Stimulated activated CD4-positive, alpha-beta T cell treated with anti-CD3 and anti-CD28 coated beads, Interleukin-4, amount 100 ng/mL, for 24 hours (primary cell): ENCODE measurements at places on chromosomes 2 and 18.

DNA sequence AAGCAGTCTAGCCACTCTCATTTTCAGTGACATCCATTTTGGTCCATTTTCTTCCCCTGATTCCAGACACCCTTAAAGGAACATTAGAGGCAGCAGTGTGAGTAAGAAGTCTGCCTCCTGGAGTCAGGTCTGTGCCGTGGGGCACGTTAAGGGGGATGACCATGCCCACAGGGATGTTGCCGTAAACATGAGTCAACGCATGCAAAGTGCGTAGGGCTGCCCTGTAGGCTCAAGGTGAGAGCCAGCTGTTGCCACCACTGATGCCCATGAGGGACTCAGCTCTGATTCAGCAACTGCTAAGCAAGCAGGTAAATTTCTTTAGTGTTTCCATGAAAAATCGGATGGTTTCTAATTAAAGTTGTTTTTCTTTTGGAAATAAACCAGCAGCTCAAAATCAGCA lies 61.4 kb upstream of the TFCP2L1 start:
- no peak for DNase-seq

- no peak for DNase-seq
Observed at GRCh38 chr2:88248280-88248828, 78.2 kb downstream of the THNSL2 start.

DNA sequence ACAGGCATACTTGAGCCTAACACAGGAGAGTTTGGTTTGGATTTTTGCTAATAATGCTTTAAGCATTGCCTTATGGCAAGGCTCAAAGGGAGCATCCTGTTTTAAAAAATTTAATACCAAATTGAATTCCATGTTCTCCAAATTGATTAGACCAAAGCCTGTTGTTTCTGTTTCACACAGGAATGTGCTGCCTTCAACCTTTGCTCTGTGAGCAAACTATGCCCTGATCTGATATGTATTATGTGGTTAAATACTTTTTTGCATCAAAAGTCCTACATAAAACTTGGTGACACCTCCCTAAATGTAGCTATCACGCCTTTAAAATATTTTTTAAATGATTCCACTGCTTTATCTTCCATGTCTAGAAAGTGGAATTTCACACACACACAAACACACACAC lies 691.4 kb downstream of the CPS1 start:
- DNase-seq = no peak

DNA sequence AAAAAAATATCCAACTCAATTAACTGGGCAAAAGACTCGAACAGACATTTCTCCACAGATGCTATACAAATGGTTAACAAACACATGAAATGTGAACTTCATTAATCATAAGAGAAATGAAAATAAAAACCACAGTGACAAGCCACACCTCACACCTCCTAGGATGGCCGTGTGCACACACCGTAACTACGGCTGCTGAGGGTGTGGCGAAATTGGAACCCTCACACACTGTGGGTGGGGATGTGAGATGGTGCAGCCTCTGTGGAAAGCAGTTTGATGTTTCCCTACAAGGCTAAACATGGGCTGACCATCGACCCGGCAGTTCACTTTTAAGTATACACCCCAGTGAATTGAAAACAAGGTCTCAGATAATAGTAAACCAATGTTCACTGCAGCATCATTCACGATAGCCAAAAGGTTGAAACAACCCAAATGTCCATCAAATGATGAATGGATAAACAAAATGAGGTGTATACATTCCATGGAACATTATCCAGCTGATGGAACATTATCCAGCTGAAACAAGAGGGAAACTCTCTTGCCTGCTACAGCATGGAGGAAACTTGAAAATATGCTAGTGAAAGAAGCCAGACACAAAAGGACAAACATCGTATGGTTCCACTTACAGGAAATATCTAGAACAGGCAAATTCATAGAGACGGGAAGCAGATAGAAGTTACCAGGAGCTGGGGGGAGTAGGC lies 32.2 kb downstream of the ZAP70 start:
- peak; percentile 67 for DNase-seq

GRCh38 chr2:131093696-131094462 lies 619 bp upstream of the FAM168B start:
- peak; percentile 27 for DNase-seq

GRCh38 chr2:240873098-240873788 lies 4.6 kb downstream of the AGXT start:
- no peak for DNase-seq

GRCh38 chr2:62217970-62218369 lies 22.1 kb downstream of the B3GNT2 start:
- DNase-seq = no peak

- no peak for DNase-seq
Observed at GRCh38 chr2:32910883-32911598, 35.7 kb upstream of the LTBP1 start.

GRCh38 chr2:176852667-176853066 lies 359.9 kb upstream of the HNRNPA3 start:
- DNase-seq = peak; percentile 10

- DNase-seq = no peak
Observed at GRCh38 chr18:62682371-62682770, 33.0 kb upstream of the PHLPP1 start.

DNA sequence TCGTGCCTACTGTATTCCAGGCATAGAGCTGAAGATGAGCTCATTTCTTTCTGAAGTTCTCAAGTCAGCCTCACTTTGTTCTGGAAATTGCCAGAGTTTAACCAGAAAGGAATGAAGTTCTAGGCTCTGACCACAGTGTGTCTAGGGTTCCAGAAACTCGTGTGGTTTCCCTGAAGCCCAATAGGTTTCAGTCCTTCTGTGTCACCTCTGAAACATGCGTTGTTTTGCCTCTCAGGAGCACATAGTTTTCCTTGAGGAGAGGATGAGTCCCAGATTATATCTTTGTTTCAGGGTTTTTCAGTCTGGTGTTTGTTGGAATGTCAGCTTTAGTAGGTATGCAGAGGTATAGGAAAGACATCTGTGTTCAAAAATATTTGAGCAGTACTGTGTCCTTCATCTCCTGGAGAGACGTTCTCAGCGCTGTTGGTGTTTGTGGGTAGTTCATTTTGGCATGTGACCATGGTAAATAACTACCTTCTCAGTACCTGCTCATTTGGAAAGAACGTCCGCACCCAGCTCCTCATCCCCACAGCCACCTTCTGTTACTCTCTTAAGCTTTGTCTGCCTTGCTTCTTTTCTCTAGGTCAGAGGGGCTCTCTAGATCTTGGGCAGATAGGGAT lies 56.6 kb downstream of the RALBP1 start:
- no peak for DNase-seq

DNA sequence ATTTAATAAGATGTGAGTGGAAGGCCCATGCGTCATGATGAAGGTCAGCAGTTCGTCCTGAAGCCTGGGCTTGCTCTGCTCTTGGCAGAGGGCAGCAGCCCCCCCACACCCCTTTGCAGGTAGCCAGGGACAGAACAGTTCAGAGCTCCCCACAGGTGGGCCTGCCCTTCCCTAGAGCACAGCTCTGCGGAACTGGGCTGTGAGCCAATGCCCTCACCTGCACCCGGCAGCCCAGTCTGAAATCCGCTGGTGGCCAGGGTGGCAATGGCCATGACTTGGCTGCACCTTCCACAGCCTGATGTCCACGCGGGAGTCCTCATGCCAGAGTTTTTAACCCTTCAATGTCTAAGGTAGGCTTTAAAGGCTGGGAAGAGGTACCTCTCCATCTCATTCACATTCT lies 136.7 kb downstream of the ACKR3 start:
- no peak for DNase-seq

GRCh38 chr2:30663321-30663720 lies 143.9 kb downstream of the CAPN13 start:
- no peak for DNase-seq

DNA sequence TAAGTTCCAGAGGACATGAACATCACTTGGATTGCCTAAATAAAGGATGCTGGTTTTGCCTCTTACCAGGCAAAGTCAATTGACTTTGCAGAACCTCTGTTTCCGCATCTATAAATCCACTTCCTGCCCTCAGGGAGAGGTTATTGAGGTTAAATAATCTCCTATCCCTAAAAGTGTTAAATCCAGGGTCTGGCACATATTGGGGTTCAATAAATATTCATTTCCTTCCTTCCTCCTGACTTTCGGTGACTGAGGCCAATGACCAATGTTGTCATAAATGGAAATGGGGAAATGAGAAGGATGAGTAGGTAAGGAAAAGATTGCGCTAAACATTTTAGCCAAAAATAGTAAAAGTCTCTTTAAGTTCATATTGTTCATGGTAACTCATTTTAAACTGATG lies 16.0 kb downstream of the BCL2 start:
- no peak for DNase-seq

DNA sequence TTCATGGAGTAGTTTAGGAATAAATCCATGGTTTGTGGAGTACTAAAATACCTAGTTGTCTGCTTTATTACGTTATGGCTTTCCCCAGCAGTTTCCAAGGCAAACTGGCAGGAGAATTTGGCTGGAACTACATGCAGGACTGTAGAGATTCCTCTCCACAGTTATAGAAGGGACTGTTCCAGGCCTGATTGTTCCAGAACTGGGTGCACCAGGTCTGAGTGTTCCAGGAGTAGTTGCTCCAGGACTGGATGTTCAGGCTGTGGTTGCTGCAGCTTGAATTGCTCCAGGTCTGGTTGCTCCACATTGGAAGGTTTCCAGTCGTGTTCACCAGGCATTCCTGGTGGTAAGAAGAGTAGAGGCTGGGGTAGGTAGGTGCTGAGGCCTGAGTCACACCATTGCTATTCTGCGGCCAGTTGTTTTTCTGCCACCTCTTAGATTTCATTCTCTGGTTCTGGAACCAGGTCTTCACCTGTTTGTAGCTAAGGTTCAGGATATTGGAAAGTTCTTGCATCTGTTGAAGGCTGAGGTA lies 28.1 kb downstream of the SGPP2 start:
- no peak for DNase-seq

DNA sequence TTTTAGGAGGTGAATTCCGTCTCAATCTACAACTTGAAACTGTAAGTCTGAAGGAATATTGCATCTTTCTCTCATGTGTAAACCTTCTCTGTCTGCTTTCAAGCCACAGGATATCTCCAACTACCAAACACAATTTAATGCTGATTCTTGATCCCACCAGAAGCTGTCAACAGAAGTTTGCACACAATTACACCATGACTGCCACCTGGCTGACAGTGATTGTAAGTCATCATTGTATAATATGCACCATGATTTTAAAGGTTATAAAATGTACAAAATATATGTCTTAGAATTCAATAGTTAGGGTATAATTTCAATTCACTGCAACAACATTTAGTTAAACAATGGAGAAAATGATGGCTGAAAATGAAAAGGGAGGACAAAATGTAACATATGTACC lies 18.4 kb downstream of the PREPL start:
- DNase-seq = peak; percentile 5

- DNase-seq = no peak
Observed at GRCh38 chr2:38254796-38255195, 122.3 kb downstream of the ATL2 start.

GRCh38 chr2:190819840-190820301 lies 60.8 kb upstream of the GLS start:
- no peak for DNase-seq

DNA sequence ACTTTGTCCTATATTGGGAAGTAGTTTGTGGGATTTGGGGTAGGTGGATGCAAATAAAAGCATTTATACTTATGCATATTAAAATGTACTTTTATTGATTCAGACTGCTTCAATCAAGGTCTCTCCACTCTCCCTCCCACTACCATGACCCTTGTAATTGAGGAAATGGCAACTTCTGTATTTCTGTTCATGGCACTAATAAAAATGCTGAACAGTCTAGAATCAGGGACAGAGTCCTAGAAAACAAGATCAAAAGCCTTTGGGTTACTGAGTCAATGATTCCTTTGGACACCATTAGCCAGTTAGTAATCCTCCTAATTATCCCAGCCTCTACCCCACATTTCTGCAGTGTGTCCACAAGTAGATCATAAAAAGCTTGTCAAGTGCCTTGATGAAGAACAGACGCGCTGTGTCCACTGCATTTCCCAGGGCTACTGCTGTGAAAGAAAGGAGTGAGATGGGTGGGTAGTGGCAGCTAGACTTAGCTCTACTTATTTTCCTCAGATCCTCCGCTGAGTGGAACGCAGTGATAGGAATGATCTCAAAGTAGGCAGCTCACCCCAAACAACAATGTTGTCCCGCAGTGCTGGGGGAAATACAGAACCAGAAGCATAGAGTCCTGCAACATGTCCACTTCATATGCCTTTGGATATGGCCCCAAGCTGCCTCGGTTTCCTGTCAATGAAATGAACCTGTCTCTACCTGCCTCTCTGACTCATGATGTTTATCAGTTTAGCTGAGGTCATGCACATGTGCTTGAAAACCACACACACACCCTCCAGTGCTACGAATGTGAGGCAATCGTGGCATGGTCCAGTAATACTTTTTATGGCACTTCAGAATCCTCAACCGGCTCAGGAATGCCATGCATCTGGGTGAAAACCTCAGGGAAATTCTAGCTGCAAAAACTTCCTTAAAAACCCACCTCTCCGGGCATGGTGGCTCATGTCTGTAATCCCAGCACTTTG lies 115.5 kb downstream of the COL6A3 start:
- DNase-seq = no peak

- DNase-seq = no peak
Observed at GRCh38 chr18:61475931-61476330, 142.7 kb downstream of the CDH20 start.

- DNase-seq = no peak
Observed at GRCh38 chr2:122927197-122927596, 1097.9 kb upstream of the CNTNAP5 start.

GRCh38 chr2:205617905-205618304 lies 64.4 kb upstream of the NRP2 start:
- DNase-seq = no peak

GRCh38 chr18:68354176-68354575 lies 360.7 kb downstream of the TMX3 start:
- no peak for DNase-seq

- no peak for DNase-seq
Observed at GRCh38 chr2:67036444-67036843, 360.7 kb upstream of the ETAA1 start.

DNA sequence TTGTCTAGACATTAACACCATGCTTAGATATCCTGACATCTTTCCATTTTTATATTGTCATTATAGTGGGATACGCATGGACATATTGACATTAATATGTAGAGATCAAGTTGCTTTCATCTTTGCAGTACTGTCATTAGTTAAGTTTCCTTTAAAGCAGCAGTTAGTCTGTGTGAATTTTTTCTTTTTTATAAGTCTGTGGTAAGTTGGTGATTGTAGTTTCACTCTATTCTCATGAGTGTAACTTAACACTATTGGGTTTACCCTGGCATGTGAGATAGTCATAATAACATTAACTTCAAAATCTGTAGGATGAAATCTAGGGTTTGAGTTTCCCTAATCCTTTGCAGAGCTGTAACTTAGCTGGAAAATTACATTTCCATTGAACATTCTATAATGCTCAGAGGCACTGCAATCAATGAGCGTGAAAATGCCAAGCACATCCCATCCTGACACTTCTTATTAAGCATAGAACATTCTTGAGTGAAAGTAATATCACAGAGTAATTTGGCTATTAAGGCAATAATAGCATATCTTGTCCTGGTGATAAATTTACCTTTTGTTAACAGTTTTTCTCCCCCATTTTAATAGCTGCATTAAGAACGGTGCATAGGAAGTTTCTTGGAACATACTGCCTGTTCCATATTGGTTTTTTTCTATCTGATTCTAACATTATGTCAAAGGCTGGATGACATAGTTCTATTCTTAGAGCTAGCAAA lies 47.5 kb upstream of the DARS1 start:
- DNase-seq = no peak
